ENCODE measurements at places on chromosomes 12 and 14.

DNA sequence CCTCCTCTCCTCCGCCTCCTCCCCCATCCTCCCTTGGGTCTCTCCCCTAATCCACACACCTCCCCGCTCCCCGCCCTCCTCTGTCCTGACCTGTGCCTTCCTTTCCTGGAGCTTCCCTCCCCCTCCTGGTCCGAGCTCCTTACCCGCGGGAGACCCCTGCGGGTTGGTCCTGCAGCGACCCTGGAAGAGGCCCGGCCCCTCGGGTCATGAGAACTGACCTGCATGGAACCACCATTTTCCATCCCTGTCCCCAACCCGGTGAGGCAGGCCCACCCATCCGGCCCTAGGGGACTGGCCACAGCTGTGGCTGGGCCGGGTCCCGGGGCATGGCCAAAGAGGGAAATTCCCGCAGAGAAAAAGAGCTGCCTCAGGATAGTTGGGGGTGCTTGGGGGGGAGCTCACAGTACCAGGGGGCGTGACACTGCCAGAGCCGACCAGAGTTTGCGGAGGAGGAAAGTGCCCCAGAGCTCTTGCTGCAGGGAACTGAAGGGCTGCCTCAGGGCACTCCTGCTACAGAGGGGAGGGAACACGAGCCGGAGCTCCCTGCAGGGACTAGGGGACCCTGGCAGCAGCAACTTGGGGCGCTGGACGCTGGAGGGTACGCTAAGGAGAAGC lies 613 bp downstream of the ARHGEF40 start:
- DNase-seq: no peak

DNA sequence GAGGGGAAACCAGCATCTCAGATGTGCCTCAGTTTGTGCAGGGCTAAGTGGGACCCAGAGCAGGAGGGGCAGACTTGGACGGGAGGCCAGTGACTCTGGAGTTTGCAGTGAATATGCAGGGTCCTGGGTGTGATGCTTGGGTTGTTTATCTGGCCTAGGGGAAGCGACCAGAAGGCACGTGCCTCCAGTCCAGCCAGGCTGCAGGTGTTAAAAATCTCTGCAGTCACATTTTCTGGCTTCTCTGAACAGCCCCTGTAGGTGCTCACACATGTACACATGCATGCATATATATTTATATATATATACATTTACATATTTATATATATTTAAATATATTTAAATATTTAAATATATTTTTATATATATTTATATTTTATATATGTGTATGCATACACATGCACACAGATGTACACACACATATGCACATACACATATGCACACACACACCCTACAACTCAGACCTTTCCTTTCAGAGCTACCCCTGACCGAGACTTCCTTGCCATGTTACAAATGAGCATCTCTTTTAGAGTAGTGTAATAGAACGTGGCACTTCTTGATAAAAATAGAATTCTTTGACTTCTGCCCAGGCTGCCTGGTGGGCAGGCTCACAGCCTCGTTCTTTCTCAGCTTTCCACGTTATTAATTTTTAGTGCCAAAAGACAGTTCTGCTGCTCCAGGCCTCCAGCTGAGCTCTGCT lies 26.8 kb upstream of the TCL1B start:
- no peak for DNase-seq

DNA sequence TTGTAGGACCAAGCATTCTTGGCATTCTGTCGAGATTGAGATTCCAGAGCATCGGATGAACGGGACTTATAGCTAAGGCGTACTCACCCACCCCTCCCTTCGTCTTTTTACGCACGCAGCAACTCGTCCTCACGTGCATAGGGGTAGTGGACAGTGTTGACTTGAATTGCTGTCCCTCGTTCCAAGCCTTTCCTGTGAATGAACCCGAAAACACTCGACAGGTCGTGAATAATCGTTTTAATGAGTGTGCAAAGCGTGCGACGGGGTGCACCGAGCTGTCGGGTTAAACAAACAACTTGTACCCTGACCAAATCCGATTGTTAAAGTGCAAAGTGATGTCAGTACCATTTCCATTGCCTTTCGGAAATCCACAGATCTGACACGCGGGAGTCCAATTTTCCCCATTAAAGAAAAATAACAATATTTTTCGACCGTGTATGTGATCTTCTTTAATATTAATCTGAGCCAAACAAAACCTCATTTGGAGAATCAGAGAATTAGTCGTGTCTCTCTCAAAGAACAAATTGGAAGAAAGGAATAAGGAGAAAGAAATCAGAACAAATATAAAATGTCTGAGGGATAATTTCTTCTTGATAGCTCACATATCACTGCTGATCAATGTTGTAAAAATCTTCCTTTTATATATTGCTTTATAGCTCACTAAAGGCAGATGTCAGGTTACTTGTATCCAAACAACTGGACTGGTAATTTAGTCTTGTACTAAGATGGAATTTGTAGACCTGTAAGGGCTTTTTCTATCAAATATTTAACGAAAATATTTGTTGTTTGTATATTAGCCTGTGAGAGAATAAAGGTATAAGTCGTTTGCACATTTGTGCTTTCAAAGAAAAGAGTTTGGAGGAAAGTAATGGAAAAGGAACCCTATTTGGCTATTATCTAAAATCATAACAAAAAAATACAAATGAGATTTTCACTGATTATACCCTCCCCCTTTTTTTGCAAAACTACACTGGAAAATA lies 11.8 kb downstream of the FOXG1 start:
- DNase-seq: no peak

- no peak for DNase-seq
Observed at GRCh38 chr12:85996280-85996679, 122.2 kb downstream of the NTS start.

DNA sequence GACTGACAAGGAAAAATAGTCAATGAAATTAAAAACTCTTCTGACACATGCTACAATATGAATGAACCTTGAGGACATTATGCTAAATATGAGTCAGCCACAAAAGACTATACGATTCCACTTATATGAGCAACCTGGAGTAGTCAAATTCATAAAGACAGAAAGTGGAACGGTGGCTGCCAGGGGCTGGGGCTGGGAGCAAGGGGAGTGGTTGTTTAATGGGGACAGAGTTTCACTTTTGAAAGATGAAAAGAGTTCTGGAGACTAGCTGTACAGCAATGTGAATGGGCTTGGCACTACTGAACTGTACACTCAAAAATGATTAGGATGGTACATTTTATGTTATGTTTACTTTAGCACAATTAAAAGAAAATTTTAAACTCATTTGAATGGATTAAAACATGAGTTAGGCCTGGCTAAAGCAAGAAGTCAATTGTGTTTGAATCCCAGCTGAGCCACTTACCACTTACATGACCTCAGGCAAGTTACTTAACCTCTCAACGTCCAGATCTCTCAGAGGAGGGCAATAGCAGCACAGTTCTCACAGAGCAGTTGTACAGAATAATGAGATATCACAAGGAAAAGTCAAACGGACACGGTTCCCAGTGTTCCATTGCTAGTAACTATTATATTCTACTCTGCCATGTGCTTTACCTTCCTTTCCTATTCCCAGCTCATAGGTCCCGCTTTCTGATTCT lies 102.5 kb downstream of the SPTSSA start:
- DNase-seq: no peak

DNA sequence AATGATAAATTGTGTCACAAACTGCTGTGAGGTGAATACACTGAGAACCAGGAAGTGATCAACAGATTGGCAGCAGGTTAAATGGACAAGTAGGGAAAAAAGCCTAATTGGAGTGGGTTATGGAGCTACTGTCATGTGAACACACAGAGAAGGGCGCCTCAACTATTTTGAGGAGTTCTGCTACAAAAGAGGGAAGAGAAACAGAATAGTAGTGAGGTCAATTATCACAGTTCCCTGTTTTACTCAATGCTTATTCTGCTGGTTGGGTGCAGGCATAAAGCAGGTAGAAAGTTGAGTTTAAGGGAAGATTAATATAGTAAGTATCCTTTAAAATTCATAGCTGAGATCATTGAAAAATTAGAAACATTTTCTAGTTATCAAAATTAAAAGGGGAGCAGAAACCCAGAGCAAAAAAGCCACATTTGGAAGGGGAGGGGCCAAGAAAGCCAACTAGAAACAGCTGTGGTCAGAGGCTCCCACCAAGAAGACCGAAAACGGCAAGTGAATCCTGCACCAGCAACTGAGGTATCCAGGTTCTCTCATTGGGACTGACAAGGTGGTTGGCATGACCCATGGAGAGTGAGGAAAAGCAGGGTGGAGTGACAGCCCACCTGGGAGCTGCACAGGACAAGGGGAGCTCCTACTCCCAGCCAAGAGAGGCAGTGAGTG lies 105.7 kb downstream of the ZC3H14 start:
- DNase-seq: no peak

DNA sequence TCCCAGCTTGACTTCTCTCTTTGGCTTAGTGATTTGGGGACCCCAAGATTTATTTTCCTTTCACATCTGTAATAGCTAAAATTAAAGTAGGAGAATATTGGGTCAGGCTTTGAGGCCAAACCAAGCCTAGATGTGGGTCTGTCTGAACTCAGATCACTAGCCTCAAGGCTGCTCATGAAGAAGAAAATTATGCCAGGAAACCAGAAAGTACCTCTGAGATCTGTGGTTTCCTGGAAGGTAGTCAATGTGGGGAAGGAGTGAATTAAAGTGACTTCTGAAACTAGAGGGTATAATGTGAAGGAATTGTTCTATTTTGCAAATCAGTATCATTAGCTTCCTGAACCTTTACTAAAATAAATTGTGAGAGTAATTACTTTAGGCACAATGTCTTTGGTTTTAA lies 13.4 kb upstream of the CLEC12A start:
- DNase-seq: no peak

DNA sequence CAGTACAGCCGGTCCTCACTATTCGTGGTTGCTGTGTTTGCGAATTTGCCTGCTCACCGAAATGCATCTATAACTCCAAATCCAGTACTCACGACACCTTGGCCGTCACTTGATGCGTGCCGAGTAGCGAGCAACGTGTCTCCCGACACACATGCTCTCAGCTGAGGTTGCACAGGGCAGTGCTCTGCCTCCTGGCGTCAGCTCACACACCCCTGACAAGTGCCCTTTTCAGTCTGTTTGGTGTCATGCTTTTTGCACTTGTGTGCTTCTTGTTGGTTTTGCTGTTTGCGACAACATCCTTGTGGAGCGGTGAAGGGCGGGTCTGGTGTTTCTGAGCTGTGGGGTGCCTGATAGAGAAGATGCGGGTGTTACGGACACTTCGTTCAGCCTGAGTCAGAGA lies 110.4 kb upstream of the RFLNA start:
- no peak for DNase-seq

GRCh38 chr12:110931315-110931728 lies 10.9 kb upstream of the MYL2 start:
- DNase-seq: no peak

- no peak for DNase-seq
Observed at GRCh38 chr12:9796346-9796745, 30.9 kb upstream of the KLRF1 start.

- no peak for DNase-seq
Observed at GRCh38 chr12:26851031-26851809, 18.2 kb upstream of the ITPR2 start.

- no peak for DNase-seq
Observed at GRCh38 chr12:25423355-25424050, 129.6 kb downstream of the LMNTD1 start.

- no peak for DNase-seq
Observed at GRCh38 chr14:80634106-80634758, 307.3 kb downstream of the CEP128 start.

- no peak for DNase-seq
Observed at GRCh38 chr12:95877622-95878021, 18.9 kb downstream of the SNRPF start.

DNA sequence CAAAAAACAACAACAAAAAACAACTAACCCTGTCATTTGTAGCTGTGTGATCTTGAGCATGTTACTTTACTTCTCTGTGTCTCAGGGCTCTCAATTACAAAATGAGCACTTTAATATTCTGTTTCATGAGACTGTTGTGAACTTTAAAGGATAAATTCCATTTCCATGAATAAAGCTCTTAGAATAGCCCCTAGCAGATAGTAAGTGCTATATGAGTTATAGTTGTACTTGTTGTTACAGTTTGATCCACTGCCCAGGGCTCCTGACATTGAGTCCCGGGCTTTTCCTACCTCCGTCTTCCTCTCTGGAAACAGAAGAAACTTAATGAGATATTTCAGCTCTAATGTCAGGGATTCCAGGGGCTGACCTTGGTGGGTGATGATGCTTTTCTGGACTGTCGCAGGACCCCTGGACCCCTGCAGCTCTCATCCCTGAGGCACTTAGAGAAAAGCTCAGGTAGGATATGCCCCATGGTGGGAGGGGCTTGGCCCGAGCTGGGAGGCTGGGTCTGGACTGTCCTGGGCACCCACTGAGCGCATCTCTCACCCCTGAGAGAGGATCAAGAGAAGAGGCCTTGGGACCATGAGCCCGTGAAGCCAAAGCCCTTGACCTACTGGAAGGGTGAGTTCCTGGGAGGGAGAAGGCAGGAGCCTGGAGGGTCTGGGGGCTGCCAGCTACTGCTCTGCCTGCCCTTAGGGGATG lies 5.1 kb downstream of the P3H3 start:
- no peak for DNase-seq

GRCh38 chr14:103847451-103848174 lies at the start of gene PPP1R13B:
TSS of gene PPP1R13B (minus strand) at chr14:103847575. CDS start at chr14:103847307, 268 bp downstream.
- peak; percentile 86 for DNase-seq

DNA sequence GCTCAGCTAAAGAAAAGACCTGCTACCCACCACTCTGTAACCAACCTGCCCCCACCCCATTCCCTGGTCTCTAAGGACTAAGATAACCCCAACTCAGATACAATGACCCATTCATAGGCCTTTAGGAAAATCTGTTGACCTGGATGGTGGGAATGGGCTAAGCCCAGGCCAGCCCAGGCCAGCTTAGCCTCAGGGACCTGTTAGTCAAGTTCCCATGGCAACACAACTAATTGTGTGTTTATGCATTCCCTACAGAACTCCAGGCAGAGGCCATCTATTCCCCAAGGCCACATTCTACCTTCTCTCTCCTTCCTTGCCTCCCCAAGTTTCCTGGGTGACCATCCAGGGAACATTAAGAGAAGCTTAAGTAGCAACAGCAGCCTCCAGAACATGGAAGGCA lies 16.1 kb upstream of the KRT8 start:
- DNase-seq: no peak

GRCh38 chr12:120235369-120236323 lies 29.9 kb downstream of the PXN start:
- no peak for DNase-seq

- no peak for DNase-seq
Observed at GRCh38 chr12:107891967-107892366, 117.5 kb downstream of the ASCL4 start.

DNA sequence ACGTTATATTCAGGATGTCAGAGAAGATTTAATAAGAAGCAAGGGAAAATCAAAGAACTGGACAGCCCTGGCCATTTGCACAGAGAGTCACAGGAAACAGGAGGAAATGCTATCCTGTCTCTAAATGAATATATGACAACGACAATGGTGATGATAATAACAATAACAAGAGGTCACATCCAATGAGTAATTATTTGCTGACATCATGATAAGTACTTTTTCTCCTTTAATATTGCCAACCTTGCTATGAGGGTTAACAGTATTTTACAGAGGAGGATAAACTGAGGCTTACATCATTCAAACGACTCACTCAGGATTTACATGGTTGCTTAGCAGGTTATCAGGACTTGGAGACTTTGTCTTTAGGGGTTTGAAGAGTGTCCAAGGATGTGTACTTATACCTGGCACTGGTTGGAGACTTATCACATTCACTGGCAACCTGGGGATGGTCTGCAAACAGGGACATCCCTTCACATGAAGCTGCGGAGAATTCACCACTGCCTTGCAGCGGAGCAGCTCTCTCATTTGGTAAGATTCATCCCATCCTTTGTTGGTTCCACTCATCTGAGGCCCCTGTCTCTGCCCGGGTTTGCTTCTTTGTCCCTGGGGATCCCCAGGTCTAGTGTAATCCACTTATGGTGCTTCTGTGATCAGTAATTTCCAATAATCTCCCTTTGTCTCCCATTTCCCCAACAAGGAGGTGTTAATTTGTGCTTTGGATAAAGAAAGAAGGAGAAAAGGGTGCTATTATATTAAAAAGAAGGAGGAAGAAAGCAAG lies 637.8 kb downstream of the BCL11B start:
- peak; percentile 57 for DNase-seq

All from NCI-H1092 treated with DMSO at 0.1 percent for 48 hours (cell line).